ENCODE measurements at places on chromosomes 3 and 15.

- no peak for DNase-seq
Measured at GRCh38 chr3:51544011-51544775, 5.7 kb downstream of the RAD54L2 start.

DNA sequence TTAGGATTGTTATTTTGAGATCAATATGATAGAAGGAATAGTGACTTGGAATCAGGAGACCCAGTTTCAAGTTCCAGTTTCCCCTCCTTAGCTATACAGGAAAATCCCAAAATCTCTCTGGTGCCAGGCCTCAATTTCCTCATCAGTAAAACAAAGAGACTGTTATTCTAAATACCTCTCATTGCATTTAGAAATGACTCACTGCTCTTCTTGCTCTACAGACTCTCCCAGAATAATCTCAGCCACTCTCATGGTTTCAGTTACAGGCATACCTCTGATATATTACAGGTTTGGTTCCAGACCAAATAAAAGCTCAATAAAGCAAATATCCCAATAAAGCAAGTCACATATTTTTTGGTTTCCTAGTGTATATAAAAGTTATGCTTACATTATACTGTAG is 28.3 kb downstream of the IMPG2 start:
- no peak for DNase-seq

GRCh38 chr15:36925653-36926426 is 174.5 kb downstream of the MEIS2 start:
- DNase-seq: no peak

- no peak for DNase-seq
Measured at GRCh38 chr15:29887721-29888120, 65.5 kb upstream of the TJP1 start.

GRCh38 chr3:99626417-99626788 is 12.0 kb upstream of the COL8A1 start:
- DNase-seq: no peak

DNA sequence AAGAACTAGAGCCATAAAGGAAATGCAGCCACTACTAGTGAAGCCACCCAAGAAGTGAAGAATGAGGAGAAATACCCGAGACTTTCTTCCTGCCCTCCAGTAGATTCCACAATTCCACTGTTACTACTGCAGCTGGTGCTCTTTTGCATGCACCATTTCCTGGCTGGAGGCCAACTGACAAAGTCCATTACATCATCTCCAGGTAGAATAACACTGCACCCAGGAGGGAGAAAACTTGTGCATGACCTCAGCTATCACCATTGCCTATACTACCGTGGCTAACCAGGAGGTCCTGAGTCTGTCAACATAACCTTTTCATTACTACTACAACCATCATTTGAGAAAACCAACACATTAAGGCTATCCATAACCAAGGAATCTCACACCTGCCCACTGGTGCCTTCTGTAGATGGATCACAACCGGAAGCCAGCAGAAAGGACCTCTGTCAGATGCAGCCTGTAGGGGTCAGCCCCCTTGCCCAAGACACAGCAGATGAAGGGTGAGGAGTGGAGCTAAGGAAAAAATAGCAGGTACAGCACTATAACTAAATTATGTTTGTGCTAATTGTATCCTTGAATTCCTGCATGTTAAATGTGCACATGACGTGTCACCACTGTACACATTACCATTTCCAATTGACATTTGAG is 200.8 kb upstream of the C2CD4B start:
- DNase-seq: no peak

DNA sequence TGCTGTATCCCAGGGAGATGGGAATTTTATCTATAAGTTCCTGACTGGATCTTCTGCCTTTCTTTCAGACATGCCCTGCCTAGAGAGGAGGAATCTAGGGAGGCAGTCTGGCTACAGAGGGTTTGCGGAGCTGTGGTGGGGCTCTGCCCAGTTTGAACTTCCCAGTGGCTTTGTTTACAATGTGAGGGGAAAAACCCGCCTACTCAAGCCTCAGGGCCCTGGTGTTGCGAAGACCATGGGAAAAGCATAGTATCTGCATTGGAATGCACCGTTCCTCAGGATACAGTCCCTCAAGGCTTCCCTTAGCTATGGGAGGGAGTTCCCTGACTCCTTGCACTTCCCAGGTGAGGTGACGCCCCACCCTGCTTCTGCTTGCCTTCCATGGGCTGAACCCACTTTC is 168.7 kb downstream of the TMEM108 start:
- DNase-seq: no peak

DNA sequence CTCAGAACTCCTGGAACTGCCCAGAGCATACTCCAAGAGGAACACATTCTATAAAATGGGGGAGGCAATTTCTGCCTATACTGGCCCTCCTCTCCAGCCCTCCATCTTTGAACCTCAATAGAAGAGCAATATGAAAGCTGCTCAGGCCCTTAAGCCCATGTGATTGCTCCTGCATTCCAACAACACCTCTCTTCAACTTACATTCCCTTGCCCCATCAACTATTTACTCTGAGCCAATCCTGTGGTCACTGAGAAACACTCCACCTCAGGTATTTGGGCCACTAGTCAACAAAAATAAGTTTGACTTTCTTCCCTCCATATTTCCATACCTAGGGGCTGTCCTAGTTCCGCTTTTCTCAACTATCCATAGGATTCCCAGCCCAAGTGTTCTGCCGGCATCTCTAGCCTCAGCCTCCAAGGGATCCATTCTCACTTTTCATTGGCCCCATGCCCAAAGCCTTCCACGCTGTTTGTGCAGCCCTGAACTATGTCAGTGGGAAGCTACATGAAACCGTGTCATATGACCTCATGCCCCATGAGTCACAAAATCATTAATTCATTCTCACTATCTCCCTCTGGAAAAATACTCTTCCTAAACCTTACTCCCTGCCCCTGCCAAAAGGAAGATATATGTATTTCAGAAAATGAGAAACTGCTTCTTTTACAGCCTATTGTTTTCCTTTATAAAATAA is 61.6 kb downstream of the GJD2 start:
- no peak for DNase-seq

- DNase-seq: no peak
Measured at GRCh38 chr15:25799906-25800700, 63.0 kb downstream of the ATP10A start.

DNA sequence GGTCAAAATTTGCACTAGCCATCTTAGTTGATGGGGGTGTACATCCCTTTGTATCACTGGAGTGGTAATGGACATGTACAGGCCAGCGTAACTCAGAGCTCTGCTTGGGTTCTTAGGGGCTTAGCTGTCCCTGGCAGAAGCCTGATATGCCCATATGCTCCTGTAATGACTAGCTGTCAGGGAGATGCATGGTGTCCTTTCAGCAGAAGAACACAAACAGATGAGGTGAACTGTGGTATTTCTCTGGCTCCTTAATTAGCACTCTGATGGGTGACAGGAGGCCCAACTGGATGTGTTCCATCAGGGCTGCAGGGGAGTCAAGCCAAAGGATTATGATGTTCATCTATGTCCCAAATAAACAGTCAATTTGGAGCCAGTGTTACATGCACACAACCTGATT is 774.5 kb downstream of the AGBL1 start:
- no peak for DNase-seq

- no peak for DNase-seq
Measured at GRCh38 chr3:17742880-17743657, 638 bp upstream of the TBC1D5 start.

DNA sequence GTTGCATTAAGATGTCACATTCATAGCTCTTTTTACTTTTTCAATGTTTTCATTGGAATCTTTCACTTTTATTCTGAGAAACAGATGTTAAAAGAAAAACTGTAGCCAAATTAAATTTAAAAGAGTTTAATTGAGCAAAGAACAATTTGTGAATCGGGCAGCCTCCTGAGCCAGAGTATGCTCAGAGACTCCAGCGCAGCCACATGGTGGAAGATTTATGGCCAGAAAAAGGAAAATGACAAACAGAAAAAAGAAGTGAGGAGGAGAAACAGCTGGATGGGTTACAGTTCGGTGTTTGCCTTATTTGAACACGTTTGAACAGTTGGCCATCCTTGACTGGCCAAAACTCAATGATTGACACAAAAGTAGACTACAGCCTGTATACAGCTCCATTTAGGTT is 33.8 kb upstream of the RAB11A start:
- no peak for DNase-seq

- no peak for DNase-seq
Measured at GRCh38 chr3:4418156-4418555, 48.9 kb downstream of the SUMF1 start.

DNA sequence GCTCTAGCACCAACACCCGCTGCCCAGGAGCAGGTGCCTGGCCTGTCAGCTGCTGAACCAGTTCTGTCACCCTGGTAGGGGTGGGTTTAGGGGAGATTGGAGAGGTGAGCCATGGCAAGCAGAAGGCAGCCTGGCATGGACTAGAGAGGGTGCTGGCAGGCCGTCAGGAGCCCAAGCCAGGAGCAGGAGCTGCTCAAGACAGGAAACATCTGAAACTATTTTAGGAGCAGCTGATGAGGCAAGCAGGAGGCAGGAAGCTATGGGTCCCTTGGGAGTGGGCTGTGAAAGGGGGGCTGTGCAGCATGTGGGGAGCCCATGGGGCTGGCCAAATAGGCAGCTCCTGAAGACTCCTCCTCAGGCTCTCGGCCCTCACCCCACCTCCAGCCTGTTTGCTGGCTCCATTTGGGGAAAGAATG is 2.3 kb downstream of the INKA1 start:
- no peak for DNase-seq

GRCh38 chr3:176190755-176191154 is 1006.5 kb downstream of the TBL1XR1 start:
- DNase-seq: no peak

GRCh38 chr3:6862880-6863195 is 1.9 kb downstream of the GRM7 start:
- no peak for DNase-seq

DNA sequence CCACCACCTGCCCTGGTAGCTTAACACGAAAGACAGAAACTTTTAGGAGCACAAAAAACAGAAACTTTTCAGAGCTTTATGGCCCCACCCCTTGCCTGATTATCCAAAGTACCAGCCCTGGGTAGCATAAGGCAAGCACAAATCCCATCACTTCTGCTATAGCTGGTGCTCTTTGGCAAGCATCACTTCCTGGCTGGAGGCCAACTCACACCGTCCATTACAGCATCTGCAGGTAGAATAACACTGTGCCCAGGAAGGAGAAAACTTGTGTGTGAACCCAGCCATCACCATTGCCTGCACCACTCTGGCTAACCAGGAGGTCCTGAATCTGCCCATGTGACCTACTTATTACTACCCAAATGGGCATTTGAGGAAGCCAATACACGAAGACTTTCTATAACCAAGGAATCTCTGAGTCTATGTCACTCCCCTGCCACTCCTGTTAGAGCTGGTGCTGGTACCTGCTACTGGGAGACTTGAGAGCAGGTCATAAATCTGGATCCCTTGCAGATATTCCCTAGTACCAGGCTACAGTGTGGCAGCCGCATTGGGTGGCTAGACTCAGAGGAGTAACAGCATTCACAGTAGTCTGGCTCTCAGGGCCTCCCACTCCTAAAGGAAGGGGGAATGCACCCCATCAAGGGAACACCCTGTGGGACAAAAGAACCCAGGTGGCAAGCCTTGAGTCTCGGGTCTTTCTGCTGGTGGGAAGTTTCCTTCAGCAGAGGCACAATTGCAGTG is 73.3 kb upstream of the AKAP13 start:
- DNase-seq: no peak

DNA sequence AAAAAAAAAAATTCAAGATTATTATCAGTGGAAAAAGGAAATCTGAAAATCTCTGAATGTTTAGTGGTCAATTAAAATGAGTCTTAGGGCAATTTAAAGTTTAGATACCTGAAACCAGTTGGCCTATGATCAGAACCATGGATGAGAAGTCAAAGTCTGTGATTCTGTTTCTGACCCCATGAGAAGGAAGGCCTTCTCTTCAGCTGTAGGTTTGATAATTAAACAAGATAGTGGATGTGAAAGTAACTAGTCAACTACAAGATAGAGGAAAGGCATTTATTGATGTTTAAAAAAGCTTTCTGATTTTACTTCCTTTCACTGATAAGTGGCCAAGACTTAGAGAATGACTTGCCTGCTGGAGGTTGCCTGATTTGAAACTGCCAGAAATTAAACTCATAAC is 8.7 kb downstream of the PLS1 start:
- no peak for DNase-seq

DNA sequence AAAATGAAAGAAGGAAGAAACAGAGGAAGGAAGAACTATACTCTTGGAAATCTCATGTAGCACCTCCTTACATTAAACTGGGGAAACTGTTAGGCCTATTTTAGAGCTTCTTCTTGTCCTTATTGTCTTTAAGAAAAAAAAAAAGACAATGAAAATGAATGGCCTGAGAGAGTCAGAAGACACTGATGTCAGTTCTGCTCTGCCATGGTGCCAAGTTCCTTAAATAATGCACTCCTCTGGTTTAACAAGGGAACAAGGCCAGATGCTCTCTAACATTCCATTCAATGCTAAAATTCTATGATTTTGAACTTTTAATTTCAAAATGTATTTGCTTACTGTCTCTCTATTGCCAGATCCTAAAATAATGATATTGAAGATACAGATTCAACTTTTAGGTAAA is 4.4 kb upstream of the MBNL1 start:
- no peak for DNase-seq

Measured in CD4-positive, alpha-beta T cell treated with Interleukin-15 for 4 hours (primary cell).